Hematopoietic multipotent progenitor cell treated with erythropoietin and hydrocortisone succinate and interleukin-3 and kit ligand, for 17 days (in vitro differentiated cells): ENCODE measurements at places on chromosomes 13 and 19.
A peak's percentile ranks its signal among the peaks of the same experiment; 100 is the strongest.

GRCh38 chr13:35530147-35530546 lies 53.7 kb upstream of the MAB21L1 start:
- no peak for DNase-seq

DNA sequence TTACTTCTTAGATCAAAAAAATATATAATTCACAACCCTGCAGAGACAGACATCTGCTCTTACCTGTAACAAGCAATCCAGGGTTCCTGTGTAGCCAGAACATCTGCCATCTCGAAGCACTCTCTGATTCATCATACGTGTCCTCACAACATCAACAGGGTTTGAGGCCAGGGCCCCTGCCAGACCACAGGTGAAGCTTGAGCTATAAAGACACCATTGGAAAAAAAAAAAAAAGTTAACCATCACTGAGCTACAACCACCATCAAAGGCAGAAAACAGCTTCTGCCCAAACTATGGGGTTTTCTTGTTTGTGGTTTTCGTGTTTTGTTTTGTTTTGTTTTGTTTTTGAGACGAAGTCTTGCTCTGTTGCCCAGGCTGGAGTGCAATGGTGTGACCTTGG lies 19.3 kb downstream of the SLC25A30 start:
- DNase-seq = no peak

DNA sequence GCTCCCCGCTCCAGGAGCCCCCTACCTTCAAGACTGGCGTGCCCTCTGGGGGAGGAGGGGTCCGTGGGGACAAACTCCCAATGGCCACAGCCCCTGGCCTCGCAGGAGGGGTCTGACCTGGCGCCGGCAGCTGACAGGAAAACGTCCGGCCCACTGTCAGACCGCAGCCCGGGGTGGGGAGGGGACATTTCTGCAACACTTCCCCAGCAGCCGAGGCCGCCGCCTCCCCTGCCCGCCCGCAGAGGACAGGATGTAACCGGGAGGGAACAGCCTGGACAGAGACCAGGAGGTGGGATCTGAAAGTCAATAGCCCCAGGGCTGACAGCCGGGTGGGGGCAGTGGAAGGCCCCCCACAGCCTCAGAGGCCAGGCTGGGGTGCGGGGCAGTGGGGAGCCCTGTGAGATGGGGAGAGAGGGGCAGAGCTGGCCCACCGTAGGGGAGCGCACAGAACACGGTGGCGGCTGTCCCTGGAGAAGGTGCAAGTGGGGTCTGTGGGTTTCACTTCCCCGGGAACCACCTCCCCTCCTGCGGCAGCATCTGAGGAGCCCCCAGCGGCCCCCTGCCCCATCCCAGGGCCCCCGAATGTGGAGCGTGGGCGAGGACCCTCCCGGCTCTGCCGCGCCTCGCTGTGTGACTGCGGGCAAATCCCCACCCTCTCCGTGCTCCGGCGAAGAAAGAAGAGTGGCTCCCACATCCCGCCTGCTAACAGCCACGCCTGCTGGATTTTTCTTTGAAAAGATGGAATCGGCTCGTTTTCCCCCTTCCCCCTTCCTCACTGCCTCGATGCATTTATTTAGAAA lies at the start of gene PEAK3:
Gene PEAK3 (minus strand): TSS at position 114 of the 800 bp plus-strand sequence. CDS start 1,244 bp downstream, outside the sequence.
- DNase-seq = no peak

- DNase-seq = no peak
Observed at GRCh38 chr13:28012383-28012782, 23.9 kb upstream of the URAD start.

DNA sequence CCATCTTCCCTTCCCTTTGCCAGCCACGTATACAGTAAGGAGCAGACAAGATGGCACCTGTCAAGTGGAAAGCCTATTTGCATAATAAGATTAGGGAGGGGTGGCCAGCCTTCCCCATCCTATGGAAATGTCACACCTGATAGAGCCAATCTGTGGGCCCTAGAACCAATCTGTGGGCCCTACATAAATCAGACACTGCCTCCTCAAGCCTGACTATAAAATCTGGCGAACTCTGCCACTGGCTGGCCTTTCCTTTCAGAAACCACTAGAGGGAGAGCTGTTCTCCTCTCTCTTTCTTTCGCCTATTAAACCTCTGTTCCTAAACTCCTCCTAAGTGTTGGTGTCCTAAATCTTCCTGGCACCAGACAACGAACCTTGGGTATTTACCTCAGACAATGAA lies 231.5 kb upstream of the KLHL1 start:
- DNase-seq = no peak

DNA sequence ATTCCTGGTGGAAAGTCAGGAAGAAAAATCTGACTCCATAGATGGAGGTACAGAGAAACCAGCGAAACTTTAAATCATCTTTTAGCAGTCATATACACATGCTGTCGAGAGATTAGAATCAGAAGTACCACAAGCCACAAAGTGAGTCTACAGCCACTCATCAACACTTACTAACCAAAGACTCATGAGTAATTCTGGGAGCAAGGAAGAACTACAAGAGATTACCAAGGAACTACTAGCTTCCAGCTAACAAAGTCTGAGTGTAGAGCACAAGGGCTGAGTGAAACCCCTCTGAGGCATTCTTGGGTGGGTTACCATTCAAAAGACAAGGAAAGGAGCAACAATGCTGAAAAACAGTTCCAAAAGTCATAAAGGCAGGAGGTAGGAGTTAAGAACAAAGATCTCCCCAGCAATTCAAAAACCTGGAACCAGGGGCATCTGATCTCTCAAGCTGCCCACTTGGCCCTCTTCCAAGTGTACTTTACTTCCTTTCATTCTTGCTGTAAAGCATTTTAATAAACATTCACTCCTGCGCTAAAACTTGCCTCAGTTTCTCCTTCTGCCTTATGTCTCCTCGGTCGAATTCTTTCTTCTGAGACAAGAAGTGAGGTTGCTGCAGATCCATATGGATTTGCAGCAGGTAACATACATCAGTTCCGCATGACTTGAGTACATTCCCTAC lies 13.0 kb downstream of the RBM26 start:
- DNase-seq = peak; percentile 38

DNA sequence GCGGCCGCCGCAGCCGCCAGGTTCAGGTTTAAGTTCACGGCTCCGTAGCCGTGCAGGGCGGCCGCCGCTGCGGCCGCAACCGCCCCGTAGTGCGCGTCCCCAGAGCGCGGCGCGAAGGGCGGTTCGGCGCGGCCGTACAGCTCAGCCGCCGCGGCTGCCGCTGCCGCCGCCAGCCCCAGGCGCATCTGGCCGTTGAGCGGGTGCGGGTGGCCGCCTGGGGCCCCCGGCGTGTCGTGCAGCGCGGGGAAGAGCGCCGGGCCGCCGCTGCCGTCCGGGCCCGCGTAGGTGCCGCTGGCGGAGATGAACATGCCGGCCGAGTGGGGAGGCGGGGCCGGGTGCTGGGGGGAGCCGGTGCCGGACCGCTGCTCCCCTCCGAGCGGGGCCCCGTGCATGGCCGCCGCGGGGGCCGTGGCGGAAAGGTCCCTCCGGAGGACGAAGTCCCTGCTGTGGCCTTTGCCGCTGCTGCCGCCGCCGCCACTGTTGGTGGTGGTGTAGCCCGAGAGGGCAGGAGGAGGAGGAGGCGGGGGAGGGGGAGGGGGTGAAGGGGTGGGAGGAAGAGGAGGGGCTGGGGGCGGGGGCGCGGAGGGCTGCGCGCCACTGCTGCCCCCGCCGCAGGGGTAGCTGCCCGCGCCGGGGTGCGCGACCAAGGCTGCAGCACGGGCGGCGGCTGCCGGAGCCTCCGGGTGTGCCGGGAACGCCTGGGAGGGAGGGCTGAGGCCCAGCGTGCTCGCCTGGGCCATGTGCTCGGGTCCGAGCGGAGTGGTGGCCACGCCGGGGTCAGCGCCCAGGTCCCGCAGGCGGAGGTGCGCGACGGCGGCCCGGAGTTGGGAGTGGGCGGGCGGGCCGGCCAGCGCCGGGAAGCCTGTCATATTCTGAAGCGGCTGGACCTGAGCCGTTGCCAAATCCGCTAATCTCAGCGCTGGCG lies 654 bp downstream of the ZIC5 start:
- no peak for DNase-seq

DNA sequence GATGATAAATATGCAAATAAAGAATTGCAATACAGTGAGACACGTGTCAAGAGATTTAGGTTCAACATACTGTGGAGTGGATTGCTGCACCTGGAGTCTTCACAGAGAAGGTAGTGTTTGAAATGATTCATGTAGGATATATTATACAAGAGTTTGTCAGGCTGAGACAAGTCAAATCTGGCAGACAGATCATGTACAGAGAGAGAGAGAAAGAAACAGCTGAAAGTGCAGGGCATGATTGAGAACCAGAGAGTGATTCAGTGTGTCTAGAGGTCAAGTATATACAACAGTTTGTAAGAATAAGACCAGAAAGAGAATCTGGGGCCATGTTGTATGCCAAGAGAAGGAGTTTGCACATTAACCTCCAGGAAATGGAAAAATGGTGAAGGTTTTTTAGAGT lies 2.1 kb upstream of the VWA8 start:
- no peak for DNase-seq

GRCh38 chr13:66534561-66534960 lies 695.6 kb downstream of the PCDH9 start:
- DNase-seq = no peak

DNA sequence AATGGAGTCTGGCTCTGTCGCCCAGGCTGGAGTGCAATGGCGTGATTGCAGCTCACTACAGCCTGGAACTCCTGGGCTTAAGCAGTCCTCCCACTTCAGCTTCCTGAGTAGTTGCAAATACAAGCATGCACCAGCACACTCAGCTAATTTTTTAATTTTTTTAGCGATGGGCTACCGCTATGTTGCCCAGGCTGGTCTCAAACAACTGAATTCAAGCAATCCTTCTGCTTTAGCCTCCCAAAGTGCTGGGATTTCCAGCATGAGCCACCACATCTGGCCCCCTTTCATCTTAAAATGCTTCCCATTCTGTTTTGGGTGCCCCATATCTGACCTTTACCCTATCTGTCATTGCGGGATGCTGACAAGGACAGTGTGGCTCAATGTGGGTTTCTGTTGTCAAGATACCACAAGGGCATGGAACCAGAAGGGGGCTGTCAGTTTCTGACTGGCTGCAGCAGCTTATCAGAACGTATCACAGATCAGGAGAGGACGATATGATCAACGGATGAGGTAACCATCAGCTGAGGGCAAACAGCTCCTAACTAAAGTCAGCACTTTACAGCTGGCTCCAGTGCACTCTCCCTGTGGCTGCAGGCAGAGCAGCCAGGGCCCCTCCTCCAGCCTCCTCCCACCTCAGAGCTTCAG lies 32.4 kb downstream of the GPR42 start:
- DNase-seq = no peak
